Adipose tissue (tissue), 3 donors: ENCODE measurements at places on chromosomes 3 and 15. TPM values are rescaled to one million over a fixed set of nuclear protein-coding genes. Genes with fewer than 3 reads are reported as not detected.

DPH6 gene
- polyA plus RNA-seq = 8.8 TPM

SENP8 gene
- polyA plus RNA-seq = 1.0 TPM

VGLL3 gene
- 1.3 TPM for polyA plus RNA-seq

ITIH3 gene
- 0.91 TPM for polyA plus RNA-seq

PODXL2 gene
- polyA plus RNA-seq = 7.2 TPM

CA12 gene
- polyA plus RNA-seq = 9.6 TPM

DPPA4 gene
- not detected for polyA plus RNA-seq

BHLHE40 gene
- 138 TPM for polyA plus RNA-seq

C3orf85 gene
- not detected for polyA plus RNA-seq

IL5RA gene
- polyA plus RNA-seq = not detected

LINGO1 gene
- polyA plus RNA-seq = 1.2 TPM

ADAMTS17 gene
- polyA plus RNA-seq = 0.11 TPM

BFSP2 gene
- polyA plus RNA-seq = not detected

CHST2 gene
- polyA plus RNA-seq = 11.6 TPM

SCAANT1 gene
- not detected for polyA plus RNA-seq

SLC12A1 gene
- not detected for polyA plus RNA-seq

RGMA gene
- polyA plus RNA-seq = 16.3 TPM

SH2D7 gene
- not detected for polyA plus RNA-seq

HLTF gene
- 5.3 TPM for polyA plus RNA-seq

HYAL1 gene
- 6.3 TPM for polyA plus RNA-seq

CPN2 gene
- polyA plus RNA-seq = 0.27 TPM

ANKUB1 gene
- polyA plus RNA-seq = not detected

NDN gene
- 95.3 TPM for polyA plus RNA-seq

ZNF662 gene
- 3.3 TPM for polyA plus RNA-seq

EXD1 gene
- not detected for polyA plus RNA-seq

IQSEC1 gene
- polyA plus RNA-seq = 36.8 TPM

OR5H6 gene
- not detected for polyA plus RNA-seq

MORC1 gene
- not detected for polyA plus RNA-seq

OSTN gene
- polyA plus RNA-seq = not detected

CLDN18 gene
- polyA plus RNA-seq = 32.5 TPM

NRROS gene
- 3.4 TPM for polyA plus RNA-seq

UPK1B gene
- 2.1 TPM for polyA plus RNA-seq

GPR160 gene
- 11.0 TPM for polyA plus RNA-seq

IGF2BP2 gene
- polyA plus RNA-seq = 4.3 TPM
